ENCODE measurements at places on chromosomes 7 and 10. TPM values are rescaled to one million over a fixed set of nuclear protein-coding genes. Genes with fewer than 3 reads are reported as not detected.

GRCh38 chr7:44805950-44806349 lies 9.5 kb downstream of the PPIA start:
- no peak for DNase-seq

- DNase-seq: no peak
These were observed 3.7 kb upstream of the HOXA10 start for GRCh38 chr7:27177795-27178320.

DNA sequence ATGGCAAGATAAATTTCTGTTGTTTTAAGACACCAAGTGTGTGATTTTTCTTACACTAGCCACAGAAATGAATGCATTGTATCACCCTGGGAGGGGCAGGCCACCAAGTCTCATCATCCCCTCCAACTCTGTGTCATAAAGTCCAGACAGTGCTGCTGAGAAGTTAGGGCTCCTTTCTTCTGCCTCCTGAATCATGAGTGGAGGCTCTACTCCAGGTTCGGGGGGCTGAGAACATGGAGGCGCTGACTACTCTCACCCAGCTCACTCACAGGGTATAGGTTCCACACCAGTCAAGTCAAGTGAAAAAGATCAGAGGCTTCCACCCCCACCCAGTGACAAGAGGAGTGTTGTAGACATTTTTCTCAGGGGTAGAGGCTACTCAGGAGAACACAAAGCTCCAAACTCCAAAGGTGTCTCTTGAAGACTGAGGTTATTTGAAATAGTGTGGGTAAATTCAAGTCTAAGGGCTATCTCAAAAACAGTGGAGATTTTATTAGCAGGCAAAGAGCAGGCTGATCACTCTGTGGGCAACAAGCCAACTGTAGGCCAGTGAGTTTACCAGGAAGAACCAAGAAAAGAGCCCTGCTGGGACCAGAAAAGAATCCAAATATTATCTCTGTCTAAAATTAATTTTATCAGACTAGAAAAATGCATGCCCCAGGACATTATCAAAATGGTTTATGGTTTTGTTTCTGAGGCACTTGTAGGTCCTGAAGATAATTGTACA lies 118.6 kb upstream of the RET start:
- no peak for DNase-seq

GRCh38 chr7:39754326-39755120 lies 131.2 kb downstream of the RALA start:
- DNase-seq: peak; percentile 79

The PPP1R17 gene
- total RNA-seq: not detected

The CALML3 gene
- not detected for total RNA-seq

The GBX1 gene
- total RNA-seq: not detected
